ENCODE measurements at places on chromosomes 6 and 20.

- DNase-seq: no peak
These were observed 43.5 kb upstream of the APCDD1L start for GRCh38 chr20:58558486-58559367.

GRCh38 chr20:39822667-39823066 lies 860.5 kb downstream of the DHX35 start:
- DNase-seq: no peak

- no peak for DNase-seq
These were observed 43.8 kb downstream of the ZBTB46 start for GRCh38 chr20:63787302-63787701.

DNA sequence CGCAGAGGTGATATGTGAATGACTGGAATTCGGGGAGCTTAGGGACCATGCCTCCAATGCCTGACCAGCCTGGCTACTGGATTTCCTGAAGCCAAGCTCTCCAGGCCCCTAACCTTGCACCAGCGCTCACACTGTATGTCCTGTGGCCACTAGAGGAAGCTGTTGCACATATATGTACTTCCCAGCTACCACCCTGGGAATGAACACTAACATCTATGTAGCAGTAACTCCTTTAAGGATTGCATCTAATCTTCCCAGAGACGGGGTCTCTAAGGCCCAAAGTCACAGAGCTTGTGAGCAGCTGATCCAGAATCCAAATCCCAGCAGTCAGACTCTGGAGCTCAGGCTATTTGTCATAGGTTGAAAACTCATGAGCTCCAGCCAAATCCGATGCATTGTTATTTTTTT lies 20.4 kb upstream of the BPIFB1 start:
- DNase-seq: no peak

DNA sequence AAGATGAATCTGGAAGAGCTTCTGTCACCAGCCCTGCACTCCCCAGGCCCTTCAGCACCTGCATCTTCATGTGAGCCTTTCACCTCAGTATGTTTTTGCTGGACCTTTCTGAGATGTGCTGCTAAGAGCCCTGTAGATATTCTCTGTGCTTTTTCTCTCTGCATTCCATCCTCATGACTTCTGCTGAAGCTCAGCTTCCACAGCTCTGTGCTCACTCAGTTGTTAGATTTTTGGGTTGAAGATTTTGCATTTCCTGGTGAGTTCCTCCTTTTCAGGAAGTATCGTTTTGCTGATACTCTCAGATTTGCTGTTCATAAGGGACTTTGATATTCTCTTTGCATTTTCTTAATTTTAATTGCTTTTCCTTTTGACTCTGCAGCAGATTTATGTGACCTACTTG lies 18.3 kb downstream of the KIAA1586 start:
- DNase-seq: no peak

DNA sequence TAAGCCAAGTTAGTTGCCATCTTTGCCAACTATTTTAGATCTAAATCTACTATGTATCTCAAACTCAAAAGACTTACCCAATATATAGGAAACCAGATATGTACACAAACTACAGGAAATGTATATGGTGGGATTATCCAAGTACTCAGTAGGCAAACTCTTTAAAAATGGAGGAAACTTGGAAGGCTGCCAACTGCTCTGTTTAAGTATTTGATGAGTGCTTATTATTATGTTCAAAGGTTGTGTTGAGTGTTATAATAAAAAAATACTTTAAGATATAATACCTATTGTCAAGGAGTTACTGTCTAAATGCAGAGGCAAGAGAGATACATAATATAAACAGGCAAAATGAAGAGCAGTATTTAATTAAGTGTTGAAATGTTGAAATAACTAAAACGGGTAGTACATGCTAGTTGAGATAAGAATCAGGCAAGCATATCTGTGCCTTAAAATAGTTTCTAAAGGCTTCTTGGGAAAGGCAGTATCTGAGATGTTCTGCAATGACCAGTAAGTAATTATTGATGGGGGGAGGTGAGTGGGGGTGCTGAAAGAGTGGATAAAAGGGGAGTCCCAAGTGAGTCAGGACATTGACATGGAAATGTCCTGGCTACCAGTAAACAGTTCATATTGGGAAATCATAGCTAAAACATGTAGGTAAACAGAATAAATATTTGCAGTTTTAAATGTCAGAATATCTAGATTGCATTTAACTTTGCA lies 6.5 kb upstream of the DST start:
- DNase-seq: no peak

GRCh38 chr6:132130626-132131298 lies 179.6 kb upstream of the CCN2 start:
- no peak for DNase-seq

DNA sequence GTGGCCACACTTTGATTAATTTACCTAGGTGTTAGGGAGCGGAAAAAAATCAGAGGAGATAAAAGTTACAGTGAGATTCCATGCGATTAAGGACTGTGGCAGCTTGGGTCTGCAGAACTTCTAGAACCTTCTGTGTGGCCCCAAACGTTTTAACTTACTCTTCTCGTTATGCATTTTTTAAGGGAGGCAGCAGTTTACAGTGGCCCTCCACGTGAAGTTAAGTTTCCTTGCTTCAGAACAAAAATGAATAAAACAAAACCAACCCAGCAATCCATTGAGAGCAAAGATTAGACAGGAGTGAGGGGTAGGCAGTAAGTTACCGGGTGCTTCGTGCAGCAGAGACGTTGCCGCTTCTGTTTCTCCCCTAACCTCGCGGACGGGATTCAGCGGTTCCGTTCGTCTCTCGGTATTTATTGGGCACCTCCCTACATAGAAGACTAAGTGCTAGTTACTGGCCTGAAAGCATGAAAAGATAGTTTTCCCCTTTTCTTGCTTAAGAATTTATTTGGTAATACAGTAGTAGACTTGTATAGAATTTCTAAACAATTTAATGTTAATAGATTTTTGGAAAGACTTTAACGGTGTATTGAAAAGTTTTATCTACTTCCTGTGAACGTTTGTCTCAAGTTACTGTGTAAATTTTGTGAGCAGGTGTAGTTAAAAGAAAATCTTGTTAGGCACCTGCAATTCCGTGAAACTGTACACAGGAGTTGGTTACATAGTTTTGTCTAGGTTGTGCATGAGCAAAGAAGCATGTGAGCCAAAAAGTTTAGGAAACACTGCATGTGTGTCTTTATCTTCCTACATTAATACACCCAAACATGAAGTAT lies 1.1 kb downstream of the BAG2 start:
- DNase-seq: peak; percentile 13

DNA sequence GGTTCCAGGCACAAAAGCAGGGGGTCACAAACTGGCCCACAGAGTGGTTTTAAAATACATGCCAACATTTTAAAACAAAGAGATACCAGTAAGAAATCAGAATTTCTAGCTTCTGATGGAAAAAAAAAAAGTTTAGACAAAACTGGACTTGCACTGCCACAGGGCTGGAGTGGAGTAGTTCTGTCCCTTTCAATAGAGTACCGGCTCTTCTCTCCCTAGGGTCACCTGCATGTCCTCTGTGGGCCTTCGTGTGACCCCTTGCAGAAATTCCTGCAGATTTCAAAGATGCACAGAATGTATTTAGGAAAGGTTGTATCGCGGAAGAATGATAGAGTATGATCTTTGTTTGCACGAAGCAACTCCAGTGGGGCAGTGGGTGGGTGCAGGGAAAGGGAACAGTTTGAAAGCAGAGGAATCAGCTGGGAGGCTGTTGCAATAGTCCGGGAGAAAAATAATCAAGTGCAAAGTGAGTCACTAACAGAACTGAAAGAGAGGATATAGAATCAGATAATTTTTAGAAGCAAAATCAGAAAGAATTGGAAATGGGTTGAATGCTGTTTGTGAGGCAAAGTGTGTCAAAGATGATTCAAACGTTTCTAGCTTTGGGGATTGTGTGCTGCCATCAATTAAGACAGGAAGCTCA lies 97.3 kb upstream of the STXBP5 start:
- DNase-seq: no peak

GRCh38 chr20:51759769-51760510 lies 8.2 kb downstream of the ATP9A start:
- no peak for DNase-seq

DNA sequence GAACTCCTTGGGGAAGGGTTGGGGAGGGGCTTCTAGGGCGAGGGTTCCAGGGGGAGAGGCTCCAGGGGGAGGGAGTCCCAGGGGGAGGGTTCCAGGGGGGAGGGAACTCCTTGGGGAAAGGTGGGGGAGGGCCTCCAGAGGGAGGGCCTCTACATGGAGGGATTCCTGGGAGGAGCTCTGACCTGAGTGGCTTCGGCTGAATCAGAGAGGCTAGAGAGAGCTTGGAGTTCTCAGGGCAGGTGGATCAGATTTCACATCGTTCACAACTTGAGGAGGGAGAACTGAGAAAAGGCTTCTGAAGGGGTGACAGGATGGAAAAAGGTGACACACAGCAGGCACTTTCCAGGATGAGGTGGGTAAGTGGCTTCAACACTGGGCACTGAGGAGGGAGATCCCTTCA lies 49.1 kb downstream of the DAAM2 start:
- DNase-seq: no peak

- no peak for DNase-seq
These were observed 29.2 kb downstream of the ERMARD start for GRCh38 chr6:169780571-169781091.

- DNase-seq: no peak
These were observed 220.1 kb upstream of the DTNBP1 start for GRCh38 chr6:15882915-15883314.

DNA sequence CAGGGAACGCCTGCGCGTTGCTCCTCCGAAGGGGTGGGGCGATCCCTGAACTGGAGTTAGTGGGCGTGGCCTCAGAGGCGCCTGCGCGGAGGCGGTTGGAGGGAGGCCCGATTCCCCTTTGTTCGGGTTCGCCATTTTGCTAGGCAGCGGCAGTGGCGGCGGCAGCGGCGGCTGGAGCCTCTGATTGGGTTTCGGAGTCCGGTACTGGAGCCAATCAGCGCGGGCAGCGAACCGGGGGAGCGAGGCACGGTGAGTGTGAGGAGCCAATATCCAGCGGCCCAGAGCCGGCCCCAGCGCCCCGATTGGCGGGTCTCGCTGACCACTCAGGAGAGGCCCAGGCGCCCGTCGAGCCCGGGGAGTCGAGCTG lies at the start of gene NFYA:
NFYA (plus strand) TSS at position 139 of the 367 bp plus-strand sequence. CDS start 6,116 bp downstream, outside the sequence.
- peak; percentile 100 for DNase-seq

DNA sequence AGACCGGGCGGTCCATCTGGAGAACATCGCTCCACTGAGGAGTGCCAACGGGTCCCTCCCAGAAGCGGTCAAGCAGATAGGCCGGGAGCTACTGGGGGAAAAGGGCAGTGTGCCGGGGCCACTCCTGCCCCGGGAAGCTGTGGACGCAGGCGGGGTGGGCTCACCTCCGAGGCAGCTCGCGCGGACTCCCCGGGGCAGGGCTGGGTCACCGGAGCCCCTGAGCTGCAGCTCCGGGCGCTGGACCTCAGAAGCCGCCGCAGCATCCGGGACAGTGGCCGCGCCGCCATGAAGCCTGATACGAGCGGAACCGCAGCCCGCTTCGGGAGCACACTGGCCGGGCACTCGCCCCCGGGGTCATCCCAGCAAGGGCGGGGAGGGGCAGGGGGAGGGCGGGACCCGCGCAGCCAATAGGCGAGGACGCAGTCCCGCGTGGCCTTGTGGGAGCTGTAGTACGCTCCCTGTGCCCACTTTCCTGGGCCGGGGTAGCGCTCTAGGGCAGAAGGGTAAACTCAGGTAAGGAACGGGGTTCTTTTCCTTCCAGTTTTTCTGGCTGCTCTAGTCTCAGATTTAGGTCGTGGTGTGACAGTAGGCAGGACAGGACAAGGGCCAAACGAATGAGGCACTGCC lies at the start of gene MOCS1:
MOCS1 (minus strand) TSS at position 332 of the 627 bp plus-strand sequence; CDS start at position 287, 45 bp downstream.
- DNase-seq: peak; percentile 49

DNA sequence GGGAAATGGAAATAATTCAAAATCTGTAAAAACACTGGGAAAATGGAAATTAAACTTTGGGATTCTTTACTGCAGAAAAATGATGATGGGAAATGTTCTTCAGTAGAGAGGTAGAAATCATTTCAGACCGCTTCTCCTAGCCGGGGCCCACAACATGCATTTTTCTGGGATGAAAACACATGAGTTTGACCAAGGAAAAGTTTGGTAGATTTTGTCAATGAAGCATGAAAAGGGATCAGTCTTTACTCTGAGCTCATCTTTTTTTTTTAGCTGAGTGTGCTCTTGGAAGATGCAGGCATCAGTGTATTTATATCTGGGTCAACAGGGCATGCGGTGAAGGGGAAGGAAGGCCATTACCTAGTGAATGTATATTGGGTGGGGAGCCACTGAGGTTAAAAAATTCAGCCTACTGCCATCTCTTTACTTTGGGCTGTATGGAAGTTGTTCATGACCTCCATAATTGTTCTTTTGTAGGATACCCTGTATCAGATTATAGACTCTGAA lies 36.8 kb downstream of the PLCB1 start:
- DNase-seq: no peak

All from stimulated activated CD4-positive, alpha-beta T cell treated with anti-CD3 and anti-CD28 coated beads, Interleukin-4, amount 100 ng/mL, for 1 hour (primary cell).